Myocyte (in vitro differentiated cells): ENCODE measurements at places on chromosomes 4 and X. TPM values are rescaled to one million over a fixed set of nuclear protein-coding genes. Genes with fewer than 3 reads are reported as not detected.

RENBP gene
- total RNA-seq: 2.5 and 2.7 TPM in 2 replicates

DNA sequence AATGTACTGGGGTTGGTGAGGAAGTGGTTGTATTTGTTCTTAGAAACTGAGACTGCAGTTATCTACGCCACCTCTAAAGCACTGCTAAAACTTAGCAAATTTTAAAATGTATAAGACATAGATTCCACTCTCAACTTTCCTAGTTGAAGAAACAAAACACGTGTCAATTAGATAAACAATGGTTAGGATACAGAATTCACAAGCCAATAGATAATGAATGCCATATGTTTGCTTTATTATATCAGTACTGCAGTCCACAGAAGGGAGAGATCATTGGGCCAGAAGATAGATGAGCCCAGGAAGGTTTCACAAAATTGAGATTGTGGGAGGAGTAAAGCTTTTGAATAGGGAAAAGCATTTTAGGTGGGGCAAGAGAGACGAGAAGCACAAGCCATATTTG, 14.3 kb downstream of the TMEM33 start:
- DNase-seq: no peak

DMRTC1 gene
- not detected in 2 replicates for total RNA-seq

LUZP4 gene
- not detected in 2 replicates for total RNA-seq

DNA sequence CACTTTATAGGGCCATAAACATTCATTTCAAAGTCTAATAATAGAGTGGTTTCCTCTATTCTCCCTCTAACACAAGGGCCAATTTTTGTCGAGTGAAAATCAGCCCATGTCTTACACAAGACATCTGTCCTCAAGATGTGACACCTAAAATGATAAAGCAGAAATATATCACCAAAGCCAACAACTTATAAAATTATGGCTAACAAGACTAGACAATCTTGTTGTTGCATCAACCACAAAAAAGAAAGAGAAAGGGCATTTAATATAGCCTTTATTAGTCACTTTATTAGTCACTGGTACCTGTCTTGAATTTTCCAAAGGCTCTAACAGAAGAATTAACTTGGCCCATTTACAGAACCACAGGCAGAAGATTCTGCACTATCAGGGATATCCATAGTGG, 161.6 kb downstream of the SMIM20 start:
- no peak for DNase-seq

CPEB2 gene
- 31.7 and 40.0 TPM in 2 replicates for total RNA-seq

DNA sequence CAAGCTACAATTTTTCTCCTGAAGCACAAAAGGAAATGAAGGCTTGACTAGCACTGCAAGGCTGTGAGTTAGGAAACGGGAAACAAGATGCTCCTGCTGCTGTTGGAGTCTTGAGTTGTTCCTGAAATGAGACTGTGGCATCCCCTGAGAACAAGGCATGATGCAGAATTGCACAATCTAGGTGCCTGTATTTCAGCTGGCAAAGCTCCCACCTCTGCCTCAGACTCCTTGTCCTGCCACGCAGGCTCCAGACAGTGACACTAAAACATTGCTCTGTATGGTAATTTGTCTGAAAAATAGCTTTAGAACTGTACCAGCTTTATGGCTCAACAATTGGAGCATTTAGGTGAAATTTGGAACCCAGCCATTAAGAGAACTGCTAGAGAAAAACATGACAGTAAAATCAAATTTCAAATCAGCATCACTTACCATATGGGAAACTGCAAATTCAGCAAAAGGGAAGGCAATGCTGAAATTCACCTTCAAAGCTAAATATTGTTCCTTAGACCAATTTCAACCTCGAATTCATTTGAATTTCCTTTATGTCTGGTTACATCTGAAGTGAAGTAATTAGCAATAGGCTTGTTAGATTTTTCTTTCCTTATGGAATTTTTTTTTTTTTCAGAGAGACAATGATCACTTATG, 103.4 kb downstream of the MFAP3L start:
- DNase-seq: no peak

MSX1 gene
- total RNA-seq: 13.5 and 15.1 TPM in 2 replicates
